Putamen (tissue), 1 donor: ENCODE measurements at places on chromosomes 1 and 21.
A peak's percentile ranks its signal among the peaks of the same experiment; 100 is the strongest.

GRCh38 chr21:23101111-23101510, 2102.9 kb downstream of the NCAM2 start:
- DNase-seq = no peak

GRCh38 chr1:210437111-210437510, 108.4 kb downstream of the HHAT start:
- DNase-seq = no peak

- DNase-seq = peak; percentile 20
These were observed at the start of gene HMCN1 for GRCh38 chr1:185733818-185734735. Gene HMCN1, plus strand, starts transcription at chr1:185734391. Its CDS starts 389 bp downstream, at chr1:185734780.

GRCh38 chr21:41360072-41360821, 1.6 kb upstream of the MX2 start:
- no peak for DNase-seq

DNA sequence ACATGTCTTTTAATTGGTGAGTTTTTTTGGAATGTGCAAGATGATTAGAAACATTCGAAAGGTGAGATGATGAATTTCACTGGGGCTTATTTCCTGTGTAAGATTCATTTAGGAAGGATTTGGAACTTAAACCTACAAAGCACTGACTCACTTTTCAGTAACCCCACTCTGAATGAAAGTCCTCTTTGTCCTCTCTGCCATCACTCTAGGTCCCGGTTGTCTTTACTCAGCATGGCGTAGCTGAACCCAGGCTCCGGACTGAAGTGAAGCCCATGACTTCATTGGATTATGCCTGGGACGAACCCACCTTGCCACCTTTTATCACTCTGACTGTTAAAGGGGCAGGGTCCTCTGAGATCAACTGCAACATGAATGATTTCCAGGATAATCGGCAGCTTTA, 139.4 kb downstream of the VPS13D start:
- no peak for DNase-seq

DNA sequence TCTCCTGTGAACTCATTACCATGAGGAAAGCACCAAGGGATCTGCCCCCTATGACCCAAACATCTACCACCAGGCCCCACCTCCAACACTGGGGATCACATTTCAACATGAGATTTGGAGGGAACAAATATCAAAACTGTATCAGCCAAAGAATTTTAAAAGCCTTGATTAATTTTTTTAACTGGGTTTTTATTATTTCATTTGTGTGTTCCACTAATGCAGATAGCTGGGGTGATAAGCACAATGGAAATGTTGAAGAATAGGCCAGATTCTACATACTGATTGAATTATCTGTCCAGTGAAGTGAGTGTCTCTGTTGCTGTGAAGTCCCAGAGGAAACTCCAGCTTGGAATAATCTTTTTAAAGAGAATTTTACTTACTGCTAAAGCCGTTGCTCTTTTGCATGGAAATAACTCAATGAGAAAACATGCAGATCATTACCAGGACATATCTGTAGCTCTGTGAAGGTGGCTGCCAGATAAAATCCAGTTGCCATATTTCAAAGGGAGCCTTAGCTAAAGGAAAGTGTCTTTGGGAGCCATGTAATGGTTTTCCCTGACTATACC, 44.4 kb upstream of the DHCR24 start:
- DNase-seq = no peak

- DNase-seq = no peak
These were observed 23.9 kb downstream of the PCNT start for GRCh38 chr21:46347791-46348381.
